ENCODE measurements at places on chromosomes 4 and X.

DNA sequence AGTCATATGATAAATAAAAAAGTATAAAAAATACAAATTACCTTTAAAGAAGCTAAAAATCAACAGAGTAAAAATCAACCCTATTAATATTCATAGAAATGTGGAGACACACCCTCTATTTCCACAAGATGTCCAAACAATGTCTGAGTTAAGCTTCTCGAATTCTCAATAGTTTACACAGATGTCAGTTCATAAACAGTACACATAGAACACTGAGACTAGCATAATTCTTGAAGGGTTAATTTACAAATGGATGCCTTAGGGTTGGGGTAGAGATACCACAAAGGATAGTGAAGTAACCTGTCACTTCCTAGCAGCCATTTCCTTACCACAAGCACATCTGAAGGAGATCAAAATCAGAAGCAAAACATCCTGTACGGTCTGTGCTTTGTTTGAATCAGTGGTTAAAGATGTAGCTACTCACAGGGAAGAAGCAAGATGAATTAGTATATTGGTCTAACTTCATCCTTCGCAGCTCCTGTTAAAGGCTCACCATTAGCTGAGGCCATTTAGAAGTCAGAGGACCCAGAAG, 2393.9 kb downstream of the ARAP2 start:
- DNase-seq = no peak

DNA sequence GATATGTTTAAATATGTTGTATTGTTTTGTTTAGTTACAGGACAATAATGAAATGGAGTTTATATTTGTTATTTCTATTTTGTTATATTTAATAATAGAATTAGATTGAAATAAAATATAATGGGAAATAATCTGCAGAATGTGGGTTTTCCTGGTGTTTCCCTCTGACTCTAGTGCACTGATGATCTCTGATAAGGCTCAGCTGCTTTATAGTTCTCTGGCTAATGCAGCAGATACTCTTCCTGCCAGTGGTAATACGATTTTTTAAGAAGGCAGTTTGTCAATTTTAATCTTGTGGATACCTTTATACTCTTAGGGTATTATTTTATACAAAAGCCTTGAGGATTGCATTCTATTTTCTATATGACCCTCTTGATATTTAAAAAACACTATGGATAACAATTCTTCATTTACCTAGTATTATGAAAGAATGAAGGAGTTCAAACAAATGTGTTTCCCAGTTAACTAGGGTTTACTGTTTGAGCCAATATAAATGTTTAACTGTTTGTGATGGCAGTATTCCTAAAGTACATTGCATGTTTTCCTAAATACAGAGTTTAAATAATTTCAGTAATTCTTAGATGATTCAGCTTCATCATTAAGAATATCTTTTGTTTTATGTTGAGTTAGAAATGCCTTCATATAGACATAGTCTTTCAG, 26.9 kb downstream of the NUDT6 start:
- DNase-seq = no peak

- DNase-seq = no peak
These were observed 4.8 kb upstream of the SH2D1A start for GRCh38 chrX:124341396-124342132.

DNA sequence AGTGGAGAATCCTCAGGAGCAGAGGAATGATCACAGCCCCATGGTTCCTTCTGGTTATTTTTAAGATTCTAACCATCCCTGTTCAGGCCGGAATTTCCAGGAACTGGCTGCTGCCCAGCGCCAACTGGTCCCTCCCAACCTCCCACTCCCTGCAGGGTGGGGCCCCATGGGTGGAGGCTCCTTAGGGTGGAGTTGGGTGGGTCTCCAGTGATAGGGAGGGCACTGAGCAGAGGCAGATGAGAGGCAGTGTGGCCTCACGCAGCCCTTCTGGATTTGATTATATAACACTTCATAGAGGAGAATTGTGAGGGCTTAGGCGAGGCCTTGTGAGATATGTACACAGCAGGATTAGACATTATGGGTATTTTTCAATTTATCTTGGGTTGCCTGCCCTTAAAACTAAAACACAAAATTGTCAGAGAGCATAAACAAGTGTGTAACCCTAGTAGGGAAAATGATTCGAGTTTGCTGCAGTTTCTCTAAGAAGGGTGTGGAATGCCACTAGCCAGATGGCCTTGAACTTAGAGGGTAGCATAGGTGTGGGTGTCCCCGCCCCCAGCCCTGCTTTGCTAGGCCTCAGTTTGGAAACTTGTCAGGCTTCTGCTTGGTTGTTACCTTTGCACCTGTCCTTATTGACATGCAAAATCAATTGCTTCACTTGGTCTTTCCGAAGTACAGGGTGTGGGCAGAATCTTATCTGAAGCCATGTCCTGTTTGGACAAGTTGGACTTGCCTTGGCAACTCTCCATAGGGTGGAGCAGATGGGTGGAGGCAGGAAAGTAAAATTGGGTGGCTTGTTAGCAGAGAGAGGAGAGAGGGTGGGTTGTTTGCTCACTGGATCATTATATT, 9.4 kb downstream of the KLF3 start:
- no peak for DNase-seq

DNA sequence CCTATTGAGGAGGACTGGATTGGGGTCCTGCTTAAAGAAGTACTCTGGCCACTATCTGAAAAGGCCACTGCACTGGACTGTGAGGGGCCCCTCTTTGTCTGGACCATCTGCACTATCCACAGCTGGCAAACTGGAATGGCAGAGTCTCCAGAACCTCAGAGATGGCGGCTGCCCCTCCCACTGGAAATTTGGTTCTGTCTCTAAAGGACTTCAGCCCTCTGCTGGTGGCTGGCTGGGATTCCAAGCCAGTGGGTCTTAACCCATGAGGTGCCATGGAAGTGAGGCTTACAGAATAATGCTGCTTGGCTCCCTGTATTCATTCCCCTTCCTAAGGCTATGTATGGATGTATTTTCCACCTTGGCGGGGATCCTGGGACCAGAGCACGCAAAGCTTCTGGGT, 41.6 kb upstream of the CYLC1 start:
- no peak for DNase-seq

- no peak for DNase-seq
These were observed at the start of gene H2BW2 for GRCh38 chrX:104039689-104040505. H2BW2 (plus strand) TSS chrX:104039956; CDS start chrX:104039995, 39 bp downstream.

DNA sequence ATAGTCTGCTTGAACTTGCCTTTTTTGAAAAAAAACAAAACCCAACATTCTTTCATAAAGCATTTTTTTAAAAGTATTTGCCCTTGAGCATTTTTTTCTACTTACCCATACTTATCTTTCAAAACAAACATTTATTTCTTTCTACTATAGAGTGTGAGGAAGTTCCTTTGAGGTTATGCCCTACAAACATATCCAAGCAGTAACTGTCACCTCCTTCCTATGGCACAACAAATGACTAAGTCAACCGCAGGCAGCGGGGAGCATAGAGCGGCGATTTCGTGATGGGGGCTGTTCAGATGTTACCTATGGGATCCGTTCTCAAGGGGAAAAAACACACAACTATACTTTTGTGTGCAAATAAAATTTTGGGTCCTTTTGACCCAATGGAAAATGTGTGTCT, 19.4 kb downstream of the SPRY1 start:
- no peak for DNase-seq

DNA sequence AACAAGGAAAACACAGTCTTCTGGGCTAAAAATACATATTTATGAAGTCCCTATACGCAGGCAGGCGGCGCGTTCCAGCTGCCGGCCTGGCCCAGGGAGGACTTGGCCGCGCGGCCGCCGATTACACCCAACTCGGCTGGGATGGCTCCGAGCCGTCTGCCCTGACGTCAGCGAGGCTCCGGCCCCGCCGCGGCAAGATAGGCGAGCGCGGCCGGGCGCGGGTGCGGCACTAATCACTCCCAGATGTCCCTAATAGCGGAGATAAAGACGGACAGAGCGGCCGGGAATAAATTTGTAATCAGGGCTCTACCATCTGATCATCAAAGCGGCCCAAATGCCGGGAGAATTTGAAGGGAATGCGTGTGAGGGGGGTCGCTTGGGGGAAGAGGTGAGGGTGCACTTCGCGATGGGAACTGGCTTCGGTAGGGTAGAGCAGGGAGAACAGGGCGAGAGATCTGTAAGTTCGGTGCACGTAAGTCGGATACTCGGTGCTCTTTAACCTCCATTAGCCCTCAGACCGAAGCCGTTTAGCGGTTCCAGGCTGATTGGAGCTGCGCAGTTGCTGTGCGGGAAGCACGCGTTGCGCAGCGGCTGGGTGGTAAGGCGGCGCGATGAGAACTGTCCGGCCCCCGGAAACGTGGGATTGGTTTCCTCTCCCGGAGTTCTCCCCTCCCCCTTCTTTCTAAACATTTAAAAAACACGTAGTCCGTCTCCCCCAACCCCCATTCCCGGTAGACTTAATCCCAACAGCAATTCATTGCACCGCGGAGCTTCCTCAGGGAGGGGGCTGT, 7.7 kb downstream of the HAND2 start:
- DNase-seq = no peak

DNA sequence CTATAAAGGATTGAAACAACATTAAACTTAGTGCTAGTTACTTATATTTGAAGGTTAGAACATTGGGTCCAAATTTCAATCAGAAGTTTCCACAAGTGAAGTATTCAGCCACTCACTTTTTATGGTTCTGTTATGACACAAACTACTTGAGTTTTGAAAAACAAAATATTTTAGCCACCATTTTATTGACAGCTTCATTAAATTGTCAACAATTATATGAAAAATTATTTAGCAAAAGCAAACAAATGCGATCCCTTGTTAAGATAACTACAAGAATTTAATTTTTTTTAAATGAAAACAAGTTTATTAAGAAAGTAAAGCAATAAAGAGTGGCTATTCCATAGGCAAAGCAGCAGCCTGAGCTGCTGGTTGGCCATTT, 3.1 kb downstream of the CXCL2 start:
- no peak for DNase-seq

- DNase-seq = no peak
These were observed 38.0 kb upstream of the SPON2 start for GRCh38 chr4:1210241-1210841.

DNA sequence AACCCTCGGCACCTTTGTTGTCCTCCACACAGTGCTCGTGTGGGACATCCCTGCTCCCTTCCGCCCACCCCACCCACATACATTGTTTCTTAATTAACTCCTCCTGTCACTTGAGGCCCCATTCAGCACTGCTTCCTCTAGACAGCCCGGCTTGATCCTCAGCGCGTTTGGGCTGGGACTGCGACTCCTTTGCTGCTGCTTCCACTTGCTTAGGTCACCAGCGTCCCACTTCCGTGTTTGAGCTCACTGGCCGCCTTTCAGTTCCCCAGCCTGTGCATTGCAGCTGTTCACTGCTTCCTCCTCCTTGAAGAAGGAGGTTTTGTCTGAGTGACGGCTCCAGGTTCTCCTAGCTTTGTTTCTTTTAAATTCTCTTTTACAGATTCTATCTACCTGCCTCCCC, 16.1 kb downstream of the RNF4 start:
- DNase-seq = no peak

- no peak for DNase-seq
These were observed 295.8 kb downstream of the MAGEB5 start for GRCh38 chrX:26511589-26512363.

DNA sequence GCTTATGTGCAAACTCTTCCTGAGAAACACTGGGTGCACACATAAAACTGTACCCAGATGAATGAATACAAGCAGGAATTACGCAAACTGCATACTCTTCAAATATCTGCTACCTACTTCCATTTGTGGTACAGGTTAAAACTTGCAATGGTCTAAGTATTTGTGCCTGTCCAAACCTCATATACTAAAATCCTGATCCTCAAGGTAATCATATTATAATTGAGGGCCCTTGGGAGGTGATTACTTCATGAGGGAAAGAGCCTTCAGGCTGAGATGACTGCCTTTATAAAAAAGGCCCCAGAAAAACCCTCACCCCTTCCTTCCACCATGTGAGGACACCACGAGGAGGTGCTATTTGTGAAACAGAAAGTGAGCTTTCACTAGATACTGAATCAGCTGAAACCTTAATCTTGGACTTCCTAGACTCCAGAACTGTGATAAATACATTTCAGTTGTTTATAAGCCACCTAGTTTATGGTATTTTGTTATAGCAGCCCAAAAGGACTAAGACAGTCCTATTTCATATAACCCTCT, 1977.2 kb downstream of the PCDH7 start:
- DNase-seq = no peak

- no peak for DNase-seq
These were observed 65.9 kb downstream of the EFNB1 start for GRCh38 chrX:68894513-68895340.

DNA sequence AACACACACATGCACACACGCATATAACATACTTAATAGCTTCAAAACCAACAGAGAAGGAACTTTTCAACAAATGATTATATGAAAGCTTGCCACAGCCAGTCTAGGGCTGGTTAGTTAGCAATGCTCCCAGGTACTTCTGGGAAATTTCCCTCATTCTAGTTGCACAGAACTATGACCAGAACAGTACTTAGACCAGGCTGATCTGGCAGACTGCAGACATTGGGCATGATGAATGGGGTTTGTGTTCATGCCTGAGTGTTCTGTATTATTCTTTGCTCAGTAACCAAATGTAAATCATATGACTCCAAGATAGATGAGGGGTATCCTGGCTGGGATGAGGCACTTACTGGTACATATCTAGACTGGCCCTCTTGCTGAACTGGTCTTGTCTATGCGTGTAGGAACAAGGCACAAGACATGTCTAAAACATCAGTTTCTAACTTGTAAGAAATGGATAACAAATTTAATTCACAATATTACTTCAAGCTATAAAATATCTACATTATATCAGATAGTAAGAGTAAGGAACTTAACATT, 50.3 kb upstream of the GEMIN8 start:
- no peak for DNase-seq

DNA sequence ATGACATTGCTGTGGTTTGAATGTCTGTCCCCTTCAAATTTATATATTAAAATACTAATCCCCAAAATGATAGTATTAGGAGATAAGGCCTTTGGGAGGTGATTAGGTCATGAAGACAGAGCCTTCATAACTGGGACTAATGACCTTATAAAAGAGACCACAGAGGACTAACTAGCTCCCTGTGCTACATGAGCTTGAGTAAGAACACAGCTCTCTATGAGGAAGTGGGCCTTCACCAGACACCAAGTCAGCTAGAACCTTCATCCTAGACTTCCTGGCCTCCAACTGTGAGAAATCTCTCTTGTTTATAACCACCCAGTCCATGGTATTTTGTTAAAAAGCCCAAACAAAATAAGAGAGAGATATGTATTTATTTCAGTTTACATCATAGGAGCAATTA, 242.2 kb upstream of the CTSO start:
- DNase-seq = no peak

DNA sequence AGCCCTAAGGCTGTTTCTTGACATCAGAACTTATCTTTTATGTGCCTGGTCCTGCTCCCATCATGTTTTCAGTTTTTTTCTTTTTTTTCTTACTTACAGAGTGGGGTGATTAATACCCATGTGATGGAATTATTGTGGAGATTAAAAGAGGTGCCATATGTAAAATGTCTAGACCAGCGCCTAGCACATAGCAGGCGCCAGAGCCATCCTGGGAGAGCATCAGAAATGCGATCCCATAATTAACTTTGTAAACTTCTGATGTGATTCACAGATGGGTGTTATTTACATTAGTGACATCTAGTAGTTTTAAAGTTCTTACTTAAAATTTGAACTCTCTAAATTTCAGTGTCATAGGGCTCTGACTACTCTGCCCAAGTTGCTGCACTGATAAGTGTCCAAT, 66.2 kb upstream of the PGRMC2 start:
- no peak for DNase-seq

Data from activated CD4-positive, alpha-beta T cell treated with anti-CD3 and anti-CD28 coated beads for 24 hours (primary cell).